Effector CD8-positive, alpha-beta T cell (primary cell): ENCODE measurements at places on chromosomes 2 and 18.

GRCh38 chr2:96715658-96716057 lies 24.2 kb downstream of the LMAN2L start:
- no peak for DNase-seq

DNA sequence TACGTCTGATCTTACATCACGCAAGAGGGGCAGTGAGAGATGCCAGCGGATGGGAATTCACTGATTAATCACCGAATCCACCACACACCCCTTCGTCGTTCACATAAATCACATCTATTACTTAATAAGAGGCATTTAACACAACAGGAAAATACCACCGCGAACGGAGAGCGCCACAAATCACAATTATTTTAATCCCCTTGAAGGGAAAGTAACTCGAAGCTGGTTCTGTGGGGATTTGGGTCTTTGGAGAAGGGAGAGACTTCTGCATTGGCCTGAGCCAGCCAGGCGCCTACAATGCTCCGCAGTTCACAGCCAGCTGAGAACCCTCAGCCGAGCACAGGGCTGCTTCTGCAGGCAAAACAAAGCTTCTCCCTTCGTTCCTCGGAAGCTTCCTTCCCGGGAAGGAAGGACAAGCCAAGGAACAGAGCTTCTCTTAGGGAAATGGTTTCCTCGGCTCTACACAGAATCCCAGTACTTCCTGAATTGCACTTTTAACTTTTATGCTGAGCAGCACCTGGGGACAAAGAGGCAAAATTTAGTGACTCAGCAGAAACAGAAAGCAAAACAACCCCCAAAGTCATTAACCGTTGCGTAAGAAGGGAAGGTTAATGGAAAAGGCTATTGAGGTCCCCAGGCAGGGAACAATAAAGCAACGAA lies at the start of gene LRP1B:
TSS of gene LRP1B (minus strand) at position 7 of the 660 bp plus-strand sequence. CDS start 287 bp downstream, outside the sequence.
- DNase-seq = no peak

DNA sequence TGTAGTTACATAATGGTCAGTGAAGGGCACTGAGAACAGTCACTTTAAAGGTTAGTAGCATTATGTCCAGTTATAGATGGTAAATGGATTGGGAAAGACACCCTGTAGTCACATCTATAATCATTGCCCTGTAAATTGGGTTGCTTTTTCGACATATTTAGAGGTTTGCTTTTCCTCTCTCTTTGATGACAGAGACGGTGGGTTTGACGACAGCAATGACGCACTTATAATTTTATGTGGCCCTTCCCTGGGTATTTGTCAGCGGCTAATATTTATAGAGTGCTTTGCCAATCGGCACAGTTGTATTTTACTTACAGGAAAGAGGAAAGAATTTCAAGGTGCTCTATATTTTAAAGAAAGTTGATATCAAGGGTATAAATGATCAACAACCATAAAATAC lies 2.8 kb downstream of the CPS1 start:
- DNase-seq = no peak

DNA sequence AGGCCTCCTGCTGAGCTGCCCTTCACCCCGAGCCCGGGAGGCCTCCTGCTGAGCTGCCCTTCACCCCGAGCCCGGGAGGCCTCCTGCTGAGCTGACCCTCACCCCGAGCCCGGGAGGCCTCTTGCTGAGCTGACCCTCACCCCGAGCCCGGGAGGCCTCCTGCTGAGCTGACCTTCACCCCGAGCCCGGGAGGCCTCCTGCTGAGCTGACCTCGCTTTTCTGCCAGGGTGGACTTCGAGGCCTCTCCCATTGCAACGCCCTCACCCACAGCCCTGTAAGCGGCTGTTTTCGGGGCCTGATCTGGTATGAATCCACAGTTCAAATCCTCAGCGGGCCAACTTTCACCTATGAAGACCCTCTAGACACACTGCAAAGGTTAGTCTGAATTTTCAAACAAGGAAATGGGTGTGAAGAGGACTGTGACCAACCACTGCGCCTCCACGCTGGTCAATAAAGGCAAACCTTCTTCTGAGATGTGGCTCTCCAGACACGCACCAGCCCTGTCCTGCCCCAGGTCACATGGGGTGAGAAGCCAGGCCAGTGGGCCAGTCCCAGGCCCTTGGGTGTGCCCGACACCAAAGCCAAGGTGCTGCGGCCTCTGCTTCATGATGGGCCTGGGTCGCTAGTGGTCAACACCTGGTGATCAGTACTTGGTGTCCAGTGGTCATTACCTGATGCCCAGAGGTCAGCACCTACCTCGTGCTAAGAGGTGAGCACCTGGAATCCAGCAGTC lies 225.1 kb upstream of the SALL3 start:
- no peak for DNase-seq

DNA sequence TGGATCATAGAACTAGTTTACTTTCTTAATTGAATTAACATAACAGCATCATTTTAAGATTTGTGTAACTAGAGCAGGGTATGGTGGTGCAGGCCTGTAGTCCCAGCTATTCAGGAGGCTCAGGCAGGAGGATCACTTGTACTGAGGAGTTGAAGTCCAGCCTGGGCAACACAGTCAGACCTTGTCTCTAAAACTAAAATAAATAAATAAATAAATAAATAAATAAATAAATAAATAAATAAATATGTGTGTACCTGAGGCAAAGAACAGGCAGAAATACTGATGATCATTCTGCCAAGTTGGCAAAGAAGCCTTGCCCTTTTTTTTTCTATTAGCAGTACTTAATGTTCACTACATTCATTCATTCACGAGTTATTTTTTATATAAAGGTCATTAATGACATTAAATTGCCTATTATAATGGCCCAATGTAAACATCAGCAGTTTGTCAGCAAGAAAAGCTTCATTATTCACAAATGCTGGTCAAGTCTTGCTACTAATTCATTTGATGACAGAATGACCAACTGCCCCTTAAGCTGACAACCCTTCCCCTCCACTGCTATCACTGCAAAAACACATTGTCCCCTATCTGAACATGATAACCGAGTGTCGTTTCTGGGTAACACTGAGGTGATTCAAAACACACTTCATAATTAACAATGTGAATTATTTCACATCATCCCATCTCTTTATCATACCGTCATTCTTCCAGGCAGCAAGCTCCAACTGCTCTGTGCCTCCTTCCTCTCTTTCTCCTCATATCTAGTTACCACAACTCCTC lies 39.0 kb downstream of the ARL5A start:
- DNase-seq = no peak
